ENCODE measurements at places on chromosomes 7 and 10. TPM values are rescaled to one million over a fixed set of nuclear protein-coding genes. Genes with fewer than 3 reads are reported as not detected.

DNA sequence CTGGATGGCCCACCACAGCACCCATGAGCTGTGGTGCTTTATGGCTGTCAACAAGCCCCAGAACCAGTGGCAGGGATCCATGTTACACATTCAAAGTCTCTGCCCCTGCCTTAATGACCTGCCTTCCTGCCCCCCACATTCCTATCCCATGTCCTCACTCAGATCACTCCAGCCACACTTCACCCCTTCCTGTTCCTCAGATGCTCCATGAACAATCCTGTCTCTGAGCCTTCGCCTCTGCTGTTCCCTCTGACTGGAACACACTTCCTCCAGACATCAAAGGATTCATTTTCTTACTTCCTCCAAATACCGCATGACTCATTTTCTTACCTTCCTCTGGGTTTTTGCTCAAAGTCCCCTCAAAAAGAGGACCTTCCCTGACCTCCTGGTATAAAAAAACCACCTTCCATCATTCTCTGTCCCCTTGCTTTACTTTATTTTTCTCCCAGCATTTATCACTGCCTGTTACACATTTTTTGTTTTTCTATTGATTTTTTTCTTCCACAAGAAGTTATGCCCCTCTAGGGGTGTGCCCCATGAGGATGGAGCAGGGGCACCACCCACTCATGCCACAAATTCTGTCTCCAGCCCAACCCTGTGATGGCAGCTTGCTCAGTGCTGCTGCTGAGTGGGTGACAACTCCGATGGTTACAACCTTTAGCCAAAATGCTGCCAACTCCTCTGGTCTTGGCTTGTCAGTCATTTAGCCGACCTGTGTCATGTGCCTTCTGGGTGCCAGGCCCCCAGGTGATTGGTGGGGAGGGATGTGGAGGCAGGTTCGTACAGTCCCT is 18.2 kb downstream of the COL13A1 start:
- H3K36me3 ChIP-seq: no peaks in the 10 kb centered on the region
- peaks cover 11% of the 10 kb centered on the region for H3K4me1 ChIP-seq
- H3K27me3 ChIP-seq: no peaks in the 10 kb centered on the region
- H3K4me3 ChIP-seq: no peak overlapping the region
- no peak for DNase-seq

- no peaks in the 10 kb centered on the region for H3K36me3 ChIP-seq
- H3K27ac ChIP-seq: no peak overlapping the region
- H3K4me1 ChIP-seq: peaks cover 10% of the 10 kb centered on the region
- H3K27me3 ChIP-seq: no peaks in the 10 kb centered on the region
- peak; percentile 3 for DNase-seq
These were observed 53.0 kb downstream of the PDGFA start for GRCh38 chr7:466465-467191.

GRCh38 chr10:26225322-26225721 is 8.7 kb downstream of the GAD2 start:
- H3K36me3 ChIP-seq: no peaks in the 10 kb centered on the region
- H3K4me3 ChIP-seq: no peak overlapping the region
- no peaks in the 10 kb centered on the region for H3K4me1 ChIP-seq
- H3K27ac ChIP-seq: no peak overlapping the region
- H3K27me3 ChIP-seq: peaks cover 50% of the 10 kb centered on the region

GRCh38 chr7:2687881-2688318 is at the start of gene AMZ1:
Gene AMZ1 (plus strand): TSS chr7:2688202. CDS start chr7:2700452, 12,250 bp downstream.
- peaks cover 8% of the 10 kb centered on the region for H3K4me1 ChIP-seq
- no peak within 1 kb of the TSS for H3K27ac ChIP-seq
- no peak within 1 kb of the TSS for H3K4me3 ChIP-seq

GRCh38 chr7:140080919-140081318 is 18.2 kb upstream of the PARP12 start:
- H3K27ac ChIP-seq: no peak overlapping the region
- no peaks in the 10 kb centered on the region for H3K36me3 ChIP-seq
- H3K27me3 ChIP-seq: no peaks in the 10 kb centered on the region

- no peaks in the 10 kb centered on the region for H3K4me1 ChIP-seq
- no peak overlapping the region for H3K27ac ChIP-seq
- no peak for DNase-seq
- H3K27me3 ChIP-seq: peaks cover 2% of the 10 kb centered on the region
- no peaks in the 10 kb centered on the region for H3K36me3 ChIP-seq
- H3K4me3 ChIP-seq: no peak overlapping the region
These were observed 26.2 kb upstream of the C10orf90 start for GRCh38 chr10:126696684-126697083.

DNA sequence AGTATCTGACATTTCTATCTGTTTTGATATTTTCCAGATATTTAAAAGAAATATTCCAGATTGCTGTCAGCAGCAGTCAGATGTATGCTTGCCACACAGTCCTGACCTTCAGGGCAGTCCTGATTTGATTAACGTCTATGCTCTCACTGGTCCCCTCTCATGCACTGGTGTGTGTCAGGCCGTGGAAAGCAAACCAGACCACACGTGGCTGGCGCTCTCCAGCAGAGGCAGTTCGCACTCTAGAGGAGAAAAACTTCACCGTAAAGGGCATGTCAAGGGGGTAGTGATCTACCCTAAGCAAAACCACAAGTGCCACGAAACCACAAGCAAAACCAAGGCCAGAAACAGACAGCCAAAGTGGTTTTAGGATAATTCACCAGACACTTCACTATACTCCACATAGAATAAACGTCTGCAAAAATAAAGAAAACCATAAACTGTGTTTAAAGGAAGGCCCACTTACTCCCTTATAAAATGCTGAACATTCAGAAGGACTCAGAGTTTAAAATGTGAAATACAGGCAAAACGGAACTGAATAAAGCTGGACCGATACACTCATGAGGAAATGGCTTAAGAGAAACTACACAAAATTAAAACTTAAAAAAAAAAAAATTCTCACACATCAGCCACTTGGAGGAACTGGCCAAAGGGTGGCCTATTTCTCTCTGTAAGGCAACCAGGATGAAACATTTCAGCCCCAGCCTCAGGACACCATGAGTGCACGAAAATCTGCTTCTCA is 26.4 kb downstream of the PARP12 start:
- H3K36me3 ChIP-seq: peaks cover 37% of the 10 kb centered on the region
- peaks cover 25% of the 10 kb centered on the region for H3K4me1 ChIP-seq
- H3K27ac ChIP-seq: no peak overlapping the region
- no peak overlapping the region for H3K4me3 ChIP-seq
- DNase-seq: peak; percentile 43
- no peaks in the 10 kb centered on the region for H3K27me3 ChIP-seq

- H3K36me3 ChIP-seq: no peaks in the 10 kb centered on the region
- DNase-seq: no peak
- H3K27ac ChIP-seq: no peak overlapping the region
- H3K27me3 ChIP-seq: no peaks in the 10 kb centered on the region
These were observed 193.1 kb upstream of the POM121L12 start for GRCh38 chr7:52842202-52842900.

DNA sequence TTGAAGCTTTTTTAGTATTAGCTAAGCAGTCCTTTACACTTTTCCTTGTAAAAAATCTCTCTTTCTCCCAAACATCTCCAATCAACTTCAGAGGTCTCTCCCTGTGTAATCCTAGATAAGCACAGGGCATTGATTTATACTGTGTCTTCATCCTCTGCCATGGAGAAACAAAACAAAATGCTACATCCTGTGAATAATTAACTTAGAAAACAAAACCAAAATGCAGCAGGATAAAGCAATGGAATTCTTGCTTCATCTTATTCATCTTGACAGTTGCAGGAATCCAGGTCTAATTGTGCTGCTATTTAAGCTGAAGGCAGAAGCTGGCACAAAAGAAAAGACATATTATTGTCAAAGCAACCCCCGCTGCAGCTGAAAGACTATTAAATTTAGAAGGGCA is 641.5 kb upstream of the SORCS1 start:
- H3K27ac ChIP-seq: no peak overlapping the region
- no peaks in the 10 kb centered on the region for H3K4me1 ChIP-seq
- H3K27me3 ChIP-seq: no peaks in the 10 kb centered on the region
- H3K36me3 ChIP-seq: no peaks in the 10 kb centered on the region
- H3K4me3 ChIP-seq: no peak overlapping the region

GRCh38 chr10:75662715-75663114 is 231.3 kb downstream of the LRMDA start:
- H3K27me3 ChIP-seq: peaks cover 10% of the 10 kb centered on the region
- no peaks in the 10 kb centered on the region for H3K36me3 ChIP-seq
- DNase-seq: no peak
- H3K4me1 ChIP-seq: no peaks in the 10 kb centered on the region
- H3K4me3 ChIP-seq: no peak overlapping the region
- H3K27ac ChIP-seq: no peak overlapping the region

DNA sequence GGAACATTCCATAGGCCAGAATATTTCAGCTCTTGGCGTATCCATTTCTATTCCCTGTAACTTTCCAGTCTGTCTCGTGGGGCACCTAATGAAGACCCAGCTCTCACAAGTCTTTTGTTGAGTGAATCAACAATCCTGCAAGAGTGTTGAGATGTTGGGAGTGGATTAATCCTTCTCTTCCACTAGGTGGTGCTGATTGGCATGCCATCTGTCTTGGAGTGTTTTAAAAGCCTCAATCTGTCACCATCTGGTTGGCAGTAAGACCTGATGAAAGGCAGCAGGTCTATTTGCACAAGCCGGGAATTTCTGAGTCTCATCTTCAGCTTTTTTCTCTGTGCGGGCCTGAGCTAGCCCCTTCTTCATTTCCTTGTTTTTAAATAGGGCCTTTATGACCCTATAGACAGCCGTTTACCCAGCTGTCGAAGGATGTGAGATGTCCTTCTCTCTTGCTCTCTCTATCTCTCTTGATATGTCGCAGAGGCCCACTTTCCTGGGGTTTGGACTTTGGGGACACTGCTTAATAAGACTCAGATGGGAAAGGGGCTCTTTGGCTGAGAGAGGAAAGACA is 180.5 kb downstream of the ZNF365 start:
- no peak overlapping the region for H3K27ac ChIP-seq
- peak; percentile 16 for DNase-seq
- peaks cover 20% of the 10 kb centered on the region for H3K27me3 ChIP-seq
- H3K4me3 ChIP-seq: no peak overlapping the region
- H3K36me3 ChIP-seq: no peaks in the 10 kb centered on the region
- H3K4me1 ChIP-seq: no peaks in the 10 kb centered on the region

GRCh38 chr7:36037121-36037662 is 115.9 kb upstream of the EEPD1 start:
- H3K4me3 ChIP-seq: no peak overlapping the region
- H3K36me3 ChIP-seq: no peaks in the 10 kb centered on the region
- peaks cover 7% of the 10 kb centered on the region for H3K27me3 ChIP-seq
- no peak for DNase-seq
- H3K27ac ChIP-seq: no peak overlapping the region

GRCh38 chr7:93043385-93043985 is 74.3 kb downstream of the SAMD9 start:
- no peaks in the 10 kb centered on the region for H3K36me3 ChIP-seq
- H3K27ac ChIP-seq: no peak overlapping the region
- no peak overlapping the region for H3K4me3 ChIP-seq
- no peak for DNase-seq

- DNase-seq: peak; percentile 16
- H3K4me1 ChIP-seq: peaks cover 2% of the 10 kb centered on the region
- no peak overlapping the region for H3K27ac ChIP-seq
These were observed 55.8 kb upstream of the CDCA7L start for GRCh38 chr7:22001345-22002004.

- H3K36me3 ChIP-seq: no peaks in the 10 kb centered on the region
- no peak overlapping the region for H3K4me3 ChIP-seq
- DNase-seq: no peak
- peaks cover 18% of the 10 kb centered on the region for H3K4me1 ChIP-seq
- H3K27me3 ChIP-seq: peaks cover 2% of the 10 kb centered on the region
- no peak overlapping the region for H3K27ac ChIP-seq
These were observed 75.5 kb upstream of the TRIL start for GRCh38 chr7:29033584-29033983.

DNA sequence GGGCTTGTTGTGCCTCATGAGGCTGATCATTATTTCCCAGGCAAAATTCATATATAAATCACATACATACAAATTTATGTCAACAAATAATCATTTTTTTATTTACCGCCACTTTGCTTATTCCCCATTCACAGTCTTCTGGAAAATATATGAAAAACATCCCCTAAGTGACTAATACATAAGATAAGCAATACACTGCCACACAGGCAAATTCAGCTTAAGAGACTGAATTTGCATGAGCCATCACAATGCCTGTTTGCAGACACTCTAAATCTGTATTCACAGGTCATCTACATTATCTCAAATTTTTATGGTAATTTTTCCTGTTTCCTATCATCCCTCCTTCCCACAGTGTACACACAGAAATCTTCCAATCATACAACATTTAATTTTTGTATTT is 13.2 kb downstream of the OSBPL3 start:
- peaks cover 4% of the 10 kb centered on the region for H3K36me3 ChIP-seq
- H3K4me1 ChIP-seq: peaks cover 82% of the 10 kb centered on the region
- H3K27ac ChIP-seq: peak overlapping the region; percentile 72
- no peak overlapping the region for H3K4me3 ChIP-seq
- no peaks in the 10 kb centered on the region for H3K27me3 ChIP-seq

DNA sequence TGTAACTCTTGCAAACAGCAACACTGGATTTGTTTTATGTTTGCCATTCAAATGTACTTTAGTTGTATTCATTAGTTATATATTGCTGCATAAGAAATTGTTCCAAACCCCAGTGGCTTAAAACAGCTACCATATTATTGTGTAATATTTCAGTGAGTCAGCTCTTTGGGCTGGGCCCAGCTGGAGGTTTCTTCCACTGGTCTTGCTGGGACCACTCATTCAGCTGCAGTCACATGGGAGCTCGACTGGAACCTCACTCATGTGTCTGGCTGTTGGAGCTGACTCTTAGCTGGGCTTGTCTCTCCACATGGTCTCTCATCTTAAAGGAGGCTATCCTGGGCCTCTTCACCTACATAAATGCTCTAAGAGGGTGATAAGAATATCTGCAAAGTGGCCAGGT is 23.2 kb upstream of the PIP4K2A start:
- no peak overlapping the region for H3K4me3 ChIP-seq
- no peaks in the 10 kb centered on the region for H3K4me1 ChIP-seq
- no peak for DNase-seq
- no peaks in the 10 kb centered on the region for H3K36me3 ChIP-seq
- H3K27ac ChIP-seq: no peak overlapping the region

GRCh38 chr10:73916761-73917470 is 6.0 kb downstream of the PLAU start:
- DNase-seq: no peak
- H3K4me1 ChIP-seq: peaks cover 16% of the 10 kb centered on the region
- peaks cover 1% of the 10 kb centered on the region for H3K36me3 ChIP-seq
- peaks cover 25% of the 10 kb centered on the region for H3K27me3 ChIP-seq
- no peak overlapping the region for H3K4me3 ChIP-seq
- no peak overlapping the region for H3K27ac ChIP-seq

GRCh38 chr10:90193240-90193985 is 492.0 kb downstream of the KIF20B start:
- no peak overlapping the region for H3K4me3 ChIP-seq
- H3K27me3 ChIP-seq: peaks cover 2% of the 10 kb centered on the region
- DNase-seq: no peak
- no peak overlapping the region for H3K27ac ChIP-seq
- no peaks in the 10 kb centered on the region for H3K4me1 ChIP-seq
- no peaks in the 10 kb centered on the region for H3K36me3 ChIP-seq

- no peak overlapping the region for H3K27ac ChIP-seq
- H3K27me3 ChIP-seq: no peaks in the 10 kb centered on the region
- H3K36me3 ChIP-seq: no peaks in the 10 kb centered on the region
- no peaks in the 10 kb centered on the region for H3K4me1 ChIP-seq
These were observed 103.0 kb downstream of the DOCK4 start for GRCh38 chr7:112103246-112103645.

The TMEM229A gene
- total RNA-seq: not detected

The AMZ1 gene
- total RNA-seq: 0.14 TPM

The CASTOR2 gene
- 2.5 TPM for total RNA-seq

The CALML5 gene
- not detected for total RNA-seq

The SRRM3 gene
- total RNA-seq: 0.09 TPM

The CHCHD1 gene
- 12.7 TPM for total RNA-seq

The KIAA1549 gene
- 0.53 TPM for total RNA-seq

The NODAL gene
- not detected for total RNA-seq

The SNCG gene
- not detected for total RNA-seq

The ZNF488 gene
- 0.75 TPM for total RNA-seq
